Temporal lobe (tissue), 4 donors: ENCODE measurements at places on chromosomes 11 and 22. TPM values are rescaled to one million over a fixed set of nuclear protein-coding genes. Genes with fewer than 3 reads are reported as not detected.

The PKDREJ gene
- total RNA-seq: under 0.01 TPM

The CELF1 gene
- 175 TPM for total RNA-seq

The TSSK2 gene
- total RNA-seq: not detected

The MIOX gene
- not detected for total RNA-seq

The FAM111B gene
- total RNA-seq: 1.7 TPM
